Fibroblast of skin of abdomen (primary cell): ENCODE measurements at places on chromosomes 1 and 21.

- DNase-seq, result peak; percentile 37
These were observed 16.2 kb downstream of the AZIN2 start for GRCh38 chr1:33097137-33097611.

DNA sequence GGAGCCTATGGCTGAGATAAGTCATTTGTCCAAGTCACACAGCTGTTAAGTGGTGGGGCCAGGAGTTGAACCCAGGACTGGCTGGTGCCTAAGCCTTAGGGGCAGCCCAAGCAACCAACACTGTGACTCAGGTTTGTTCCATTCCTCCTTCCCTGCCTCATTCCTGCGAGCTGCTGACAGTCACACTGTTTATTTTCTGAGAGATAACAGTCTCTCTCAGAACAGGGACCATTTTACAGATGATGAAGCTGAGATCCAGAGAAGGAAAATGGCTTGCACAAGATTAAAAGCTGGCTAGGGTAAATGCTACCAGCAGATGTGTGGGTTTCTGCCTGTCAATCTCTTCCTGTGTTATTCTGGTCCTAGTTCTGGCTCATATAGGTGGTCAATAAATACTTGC, 24.3 kb upstream of the TCEA3 start:
- DNase-seq, result no peak

GRCh38 chr1:115310581-115311473, 27.2 kb downstream of the NGF start:
- DNase-seq, result no peak

GRCh38 chr1:83970114-83970513, 28.8 kb downstream of the TTLL7 start:
- DNase-seq, result no peak

- DNase-seq, result no peak
These were observed 42.1 kb downstream of the RRAGC start for GRCh38 chr1:38817267-38818174.

DNA sequence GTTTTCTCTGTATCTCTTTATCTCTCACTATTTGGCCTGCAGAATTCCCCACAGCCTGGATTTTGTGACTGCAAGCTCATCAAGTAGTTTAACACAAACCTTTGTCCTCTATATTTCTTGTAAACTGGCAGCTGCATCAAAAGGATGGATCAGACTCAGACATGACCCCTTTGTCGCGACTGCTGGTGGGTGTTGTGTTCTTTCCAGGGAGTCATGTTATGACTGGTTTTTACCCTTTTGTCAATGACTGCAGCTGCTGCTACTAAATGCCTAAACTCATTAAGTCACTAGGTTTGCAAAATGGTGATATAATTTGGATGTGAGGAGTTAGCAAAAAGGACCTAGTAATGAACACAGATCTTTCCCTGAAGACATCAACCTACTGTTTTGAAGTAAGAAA, 10.2 kb upstream of the TOMM20 start:
- no peak for DNase-seq

DNA sequence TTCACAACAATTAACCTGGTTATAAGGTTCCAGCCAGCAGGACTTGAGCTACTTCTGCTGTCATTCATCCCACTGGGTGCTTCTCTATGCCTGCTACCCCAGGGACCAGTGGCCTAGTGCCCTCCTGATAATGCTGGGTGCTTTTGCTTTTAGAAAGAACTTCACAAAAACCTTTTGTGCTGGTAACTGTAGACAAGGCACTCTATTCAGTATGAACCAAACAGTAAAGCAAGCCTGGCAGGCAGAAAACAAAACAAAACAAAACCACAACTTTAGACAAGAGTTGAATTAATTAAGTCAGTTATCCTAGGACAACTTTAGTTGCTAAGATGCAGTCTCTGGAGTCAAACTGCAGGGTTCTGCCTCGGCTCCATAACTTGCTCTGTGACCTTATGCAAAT, 61.9 kb upstream of the ADGRL2 start:
- no peak for DNase-seq

- DNase-seq, result no peak
These were observed 228.3 kb upstream of the DEPDC1 start for GRCh38 chr1:68725001-68725752.

DNA sequence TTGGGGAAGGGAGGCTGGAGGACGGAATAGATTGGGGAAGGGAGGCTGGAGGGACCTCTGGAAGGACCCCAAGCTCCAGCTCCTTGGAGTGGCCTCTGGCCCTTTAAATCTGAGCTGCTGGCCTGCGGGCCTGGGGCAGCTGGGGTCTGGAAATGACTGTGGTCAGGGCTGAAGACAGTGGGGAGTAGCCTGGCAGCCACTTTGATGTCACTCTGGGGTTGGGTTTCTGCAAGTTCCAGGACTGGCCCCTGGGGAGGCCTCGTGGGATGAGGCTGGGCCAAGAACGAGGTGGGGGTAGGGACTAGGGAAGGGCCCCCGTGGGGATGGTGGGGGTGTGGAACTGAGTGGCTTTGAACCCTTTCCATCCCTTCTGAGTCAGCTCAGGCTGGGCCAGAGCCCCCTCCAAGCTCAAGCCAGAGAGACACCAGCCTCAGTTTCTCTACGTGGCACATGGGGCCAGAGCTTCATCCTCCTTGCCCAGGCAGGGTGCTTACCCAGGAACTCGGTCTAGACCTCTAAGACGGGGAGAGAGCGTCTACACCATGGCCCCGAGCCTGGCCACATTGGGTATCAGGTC, 59.7 kb downstream of the ALPL start:
- DNase-seq, result no peak

DNA sequence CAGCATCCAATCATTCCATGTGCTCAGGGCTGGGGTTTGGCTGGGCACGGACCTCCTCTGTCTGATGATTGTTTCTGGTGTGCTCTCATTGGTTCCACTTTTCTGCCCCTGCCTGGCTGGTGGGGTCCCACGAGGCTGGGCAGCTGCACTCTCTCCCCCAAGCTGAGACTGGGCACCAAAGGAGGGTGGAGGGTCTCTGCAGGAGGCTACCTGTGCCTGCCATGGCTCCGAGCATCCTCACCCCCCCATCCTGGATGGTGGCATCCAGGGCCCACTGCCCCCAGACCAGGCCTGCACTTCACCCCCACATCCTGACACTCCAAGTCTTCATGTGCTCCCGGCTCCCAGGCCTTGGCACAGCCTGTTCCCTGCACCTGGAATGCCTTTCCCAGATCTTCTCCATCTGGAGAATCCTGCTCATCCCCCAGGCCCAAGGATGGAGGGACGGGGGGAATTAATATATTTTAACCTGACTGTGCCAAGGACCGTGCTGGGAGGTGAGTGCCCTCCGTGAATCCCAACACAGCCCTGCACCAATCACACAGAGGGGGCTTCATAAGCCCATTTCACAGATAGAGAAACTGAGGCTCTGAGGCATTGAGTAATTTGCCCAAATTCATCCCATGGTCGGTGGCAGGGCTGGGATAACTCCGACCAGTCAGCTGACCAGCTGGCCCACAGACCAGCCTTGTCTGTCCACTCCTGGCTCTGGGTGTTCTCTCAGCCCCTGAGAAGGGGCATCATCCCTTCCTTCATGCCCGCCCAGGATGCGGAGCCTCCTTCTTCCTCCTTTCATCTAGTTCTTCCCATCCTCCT, 403.4 kb downstream of the MATN1 start:
- no peak for DNase-seq

DNA sequence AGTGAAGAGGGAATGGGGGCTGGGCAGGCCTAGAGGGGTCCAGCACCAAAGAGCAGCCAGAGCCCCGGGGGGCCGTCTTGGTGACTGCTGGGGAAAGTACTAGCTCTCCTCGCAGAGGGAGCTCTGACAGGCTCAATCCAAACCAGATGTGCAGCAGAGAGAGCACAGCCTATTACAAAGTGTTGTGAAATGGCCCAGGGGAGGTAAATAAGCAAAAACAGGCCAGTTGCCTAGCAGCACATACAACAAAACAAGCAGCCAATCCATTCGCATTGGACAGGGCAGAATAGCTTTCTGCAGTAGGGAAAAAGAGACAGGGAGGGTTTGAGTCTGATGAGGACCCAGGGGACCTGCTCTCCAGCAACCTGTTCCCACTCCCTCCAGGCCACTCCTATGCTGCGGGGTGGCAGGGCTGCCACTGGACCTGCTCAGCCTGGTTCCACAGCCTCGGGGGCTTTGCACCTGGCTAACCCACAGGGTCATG, 239.6 kb upstream of the FGGY start:
- peak; percentile 98 for DNase-seq

GRCh38 chr1:19169642-19170041, 40.4 kb downstream of the UBR4 start:
- DNase-seq, result peak; percentile 20

- no peak for DNase-seq
These were observed 850.2 kb downstream of the BRINP3 start for GRCh38 chr1:189627427-189627826.

DNA sequence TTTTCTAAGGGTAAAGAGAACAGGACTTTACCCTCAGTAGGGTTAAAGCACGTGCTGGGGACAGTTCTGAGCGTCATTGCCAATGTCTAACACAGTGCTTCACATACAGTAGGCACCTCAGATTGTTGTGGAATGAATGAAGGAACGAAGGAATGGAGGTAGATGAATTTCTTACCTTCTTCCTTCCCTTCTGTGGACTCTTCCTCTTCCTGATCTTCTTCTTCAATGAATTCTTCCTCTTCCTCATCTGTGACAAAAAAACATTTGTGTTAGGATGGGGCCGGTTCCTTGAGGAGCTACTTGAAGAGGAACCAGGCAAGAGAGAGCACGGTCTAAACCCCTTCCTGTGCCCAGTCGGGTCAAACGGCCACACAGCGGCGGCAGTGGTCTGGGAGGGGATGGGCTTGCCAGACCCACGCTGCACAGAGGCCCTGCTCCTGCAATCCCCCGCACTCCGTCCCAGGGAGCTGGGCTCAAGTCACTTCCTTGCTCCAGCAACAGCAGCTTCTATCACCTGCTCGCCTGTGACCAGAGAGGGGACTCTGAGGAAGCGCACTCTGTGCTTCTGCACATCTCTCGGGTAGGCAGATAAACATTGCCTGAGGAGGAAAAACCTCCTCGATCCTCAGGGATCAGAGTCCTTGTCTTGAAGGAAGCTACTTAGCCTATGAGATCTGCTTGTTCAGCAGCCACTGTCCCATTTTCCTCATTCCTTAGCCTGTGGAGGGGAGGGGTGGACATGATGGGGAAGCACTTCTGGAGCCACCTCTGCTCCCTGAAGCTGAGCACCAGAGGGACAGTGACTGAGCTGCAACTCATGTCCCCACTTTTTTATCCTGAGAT, 8.0 kb upstream of the SLC30A2 start:
- DNase-seq, result no peak

- DNase-seq, result no peak
These were observed 20.7 kb upstream of the PADI1 start for GRCh38 chr1:17184161-17184665.

- DNase-seq, result peak; percentile 16
These were observed 65.2 kb downstream of the CACNA1E start for GRCh38 chr1:181548497-181548896.

DNA sequence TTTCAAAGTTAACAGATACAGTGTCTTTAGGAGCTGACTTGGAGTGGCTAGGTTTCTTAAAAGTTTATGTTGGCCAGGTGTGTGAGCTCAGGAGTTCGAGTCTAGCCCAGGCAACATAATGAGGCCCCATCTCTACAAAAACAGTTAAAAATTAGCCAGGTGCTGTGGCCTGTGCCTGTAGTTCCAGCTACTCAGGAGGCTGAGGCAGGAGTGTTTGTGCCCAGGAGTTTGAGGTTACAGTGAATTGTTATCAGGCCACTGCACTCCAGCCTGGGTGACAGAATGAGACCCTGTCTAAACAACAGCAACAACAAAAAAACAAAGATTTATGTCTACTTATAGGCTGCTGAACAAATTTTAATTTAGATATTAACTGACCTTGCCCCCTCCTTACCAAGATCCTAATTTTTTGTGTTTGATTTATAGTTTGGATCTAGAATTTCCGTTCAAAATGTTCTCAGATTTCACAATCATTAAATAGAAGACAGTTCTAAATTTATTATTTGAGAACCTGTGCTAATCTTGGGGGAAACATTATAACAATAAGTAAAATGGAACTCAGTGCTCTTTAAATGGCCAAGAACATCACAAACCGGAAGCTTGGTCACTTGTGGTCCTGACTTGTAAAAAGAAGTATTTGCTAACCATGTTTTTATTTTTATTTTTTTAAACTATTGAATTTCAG, 67.8 kb downstream of the POU2F1 start:
- DNase-seq, result no peak
